ENCODE measurements at places on chromosomes 1 and 21. TPM values are rescaled to one million over a fixed set of nuclear protein-coding genes. Genes with fewer than 3 reads are reported as not detected.
A peak's percentile ranks its signal among the peaks of the same experiment; 100 is the strongest.

CFAP141 gene
- not detected for total RNA-seq

DNA sequence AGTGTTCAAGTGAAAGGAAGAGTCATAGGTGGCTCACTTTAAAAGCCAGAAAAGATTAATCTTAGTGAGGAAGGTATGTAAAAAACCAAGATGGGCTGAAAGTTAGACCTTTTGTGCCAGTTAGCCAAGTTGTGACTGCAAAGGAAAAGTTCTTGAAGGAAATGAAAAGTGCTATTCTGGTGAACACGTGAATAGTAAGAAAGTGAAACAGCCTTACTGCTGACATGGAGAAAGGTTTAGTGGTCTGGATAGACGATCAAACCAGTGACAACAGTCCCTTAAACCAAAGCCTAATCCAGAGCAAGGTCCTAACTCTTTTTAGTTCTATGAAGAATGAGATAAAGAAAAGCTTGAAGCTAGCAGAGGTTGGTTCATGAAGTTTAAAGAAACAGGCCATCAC lies 106.4 kb downstream of the CTH start:
- DNase-seq, result no peak

DNA sequence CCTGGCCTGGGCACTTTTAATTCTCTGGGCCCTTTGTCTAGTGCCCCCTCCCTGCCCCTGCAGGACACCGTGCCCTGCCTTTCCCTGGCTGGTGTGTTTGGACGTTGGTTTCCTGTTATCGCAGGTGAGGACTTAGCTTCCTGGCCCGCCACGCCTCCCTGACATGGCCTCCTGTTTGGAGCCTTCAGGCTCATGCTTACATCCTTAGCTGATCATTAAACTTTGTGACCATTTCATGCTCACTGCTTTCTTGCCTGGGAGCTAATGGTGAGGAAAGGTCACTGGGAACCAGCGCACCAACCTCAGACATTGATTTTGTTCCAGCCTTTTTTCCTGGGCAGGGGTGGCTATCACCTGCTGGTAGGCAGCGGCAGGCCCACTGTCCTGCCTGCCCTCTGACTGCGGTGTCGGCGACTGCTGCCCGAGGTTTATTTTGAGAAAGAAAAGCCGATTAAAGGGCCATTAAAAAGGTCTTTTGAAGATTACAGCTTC lies 3.7 kb downstream of the PFKL start:
- DNase-seq, result no peak

- DNase-seq, result peak; percentile 29
These were observed 16.0 kb downstream of the LCK start for GRCh38 chr1:32266921-32267591.

PRPF38A gene
- total RNA-seq, result 15.4 TPM
